ENCODE measurements at places on chromosomes 5 and 9.
A peak's percentile ranks its signal among the peaks of the same experiment; 100 is the strongest.

- peak; percentile 15 for DNase-seq
These were observed 42.9 kb upstream of the AFAP1L1 start for GRCh38 chr5:149228618-149229297.

DNA sequence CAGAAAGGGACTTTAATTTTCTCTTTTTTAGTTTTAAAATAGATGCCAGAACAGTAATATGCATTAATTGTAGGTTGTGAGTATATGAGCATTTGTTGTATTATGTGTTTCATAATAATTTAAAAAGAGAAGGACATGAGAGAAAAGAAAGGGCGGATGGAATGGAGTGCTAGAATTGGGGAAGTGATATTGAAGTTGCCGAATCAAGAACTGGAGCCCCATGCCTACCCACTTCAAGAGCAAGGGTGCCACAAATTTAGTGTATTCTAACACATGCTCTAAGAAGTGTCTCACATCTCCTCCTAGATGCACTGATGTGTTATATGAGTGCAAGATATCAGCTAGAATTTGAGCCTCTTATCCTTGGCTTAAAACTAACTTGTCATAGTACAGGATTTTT is 43.6 kb upstream of the FYB1 start:
- no peak for DNase-seq

- DNase-seq, result no peak
These were observed 111.3 kb downstream of the LPAR1 start for GRCh38 chr9:110926828-110927487.

GRCh38 chr9:114619191-114619761 is 8.2 kb downstream of the TMEM268 start:
- peak; percentile 30 for DNase-seq

DNA sequence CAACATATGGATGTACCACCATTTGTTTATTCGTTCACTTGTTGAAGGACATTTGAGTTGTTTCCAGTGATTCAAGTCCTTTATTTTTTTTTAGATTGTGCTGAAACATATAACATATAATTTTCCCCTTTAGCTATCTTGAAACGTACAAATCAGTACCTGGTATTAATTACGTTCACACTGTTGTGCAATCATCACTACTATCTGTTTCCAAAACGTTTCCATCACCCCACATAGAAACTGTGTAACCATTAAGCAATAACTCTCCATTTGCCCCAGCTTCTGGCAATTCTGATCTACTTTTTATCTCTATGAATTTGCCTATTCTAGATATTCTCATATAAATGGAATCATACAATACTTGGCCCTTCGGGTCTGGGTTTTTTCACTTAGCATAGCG is 116.0 kb downstream of the FGF1 start:
- no peak for DNase-seq

DNA sequence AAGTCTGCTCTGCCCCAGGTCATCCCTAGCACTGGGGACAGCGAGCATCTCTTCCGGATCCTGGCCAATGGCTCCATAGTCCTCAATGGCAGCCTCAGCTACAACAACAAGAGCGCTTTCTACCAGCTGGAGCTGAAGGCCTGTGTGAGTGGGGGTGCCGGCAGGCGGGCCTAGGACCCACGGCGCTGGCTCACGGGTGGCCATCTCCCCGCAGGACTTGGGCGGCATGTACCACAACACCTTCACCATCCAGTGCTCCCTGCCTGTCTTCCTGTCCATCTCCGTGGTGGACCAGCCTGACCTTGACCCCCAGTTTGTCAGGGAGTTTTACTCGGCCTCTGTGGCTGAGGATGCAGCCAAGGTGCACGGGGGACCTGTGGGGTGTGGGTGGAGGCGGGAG is 25.9 kb downstream of the CDHR2 start:
- DNase-seq, result no peak

DNA sequence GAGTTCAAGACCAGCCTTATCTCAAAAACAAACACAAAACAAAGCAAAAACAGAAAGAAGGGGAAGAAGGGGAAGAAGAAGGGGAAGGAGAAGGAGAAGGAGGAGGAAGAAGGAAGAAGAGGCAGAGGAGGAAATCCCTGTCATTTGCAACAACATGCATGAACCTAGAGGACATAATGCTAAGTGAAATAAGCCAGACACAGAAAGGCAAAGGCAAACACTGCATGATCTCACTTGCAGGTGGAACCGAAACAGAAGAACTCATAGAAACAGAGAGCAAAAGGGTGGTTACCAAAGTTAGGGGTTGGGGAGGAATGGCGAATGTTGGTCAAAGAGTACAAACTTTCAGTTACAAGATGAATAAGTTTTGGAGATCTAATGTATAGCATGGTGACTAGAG is 135.4 kb downstream of the UGCG start:
- no peak for DNase-seq

DNA sequence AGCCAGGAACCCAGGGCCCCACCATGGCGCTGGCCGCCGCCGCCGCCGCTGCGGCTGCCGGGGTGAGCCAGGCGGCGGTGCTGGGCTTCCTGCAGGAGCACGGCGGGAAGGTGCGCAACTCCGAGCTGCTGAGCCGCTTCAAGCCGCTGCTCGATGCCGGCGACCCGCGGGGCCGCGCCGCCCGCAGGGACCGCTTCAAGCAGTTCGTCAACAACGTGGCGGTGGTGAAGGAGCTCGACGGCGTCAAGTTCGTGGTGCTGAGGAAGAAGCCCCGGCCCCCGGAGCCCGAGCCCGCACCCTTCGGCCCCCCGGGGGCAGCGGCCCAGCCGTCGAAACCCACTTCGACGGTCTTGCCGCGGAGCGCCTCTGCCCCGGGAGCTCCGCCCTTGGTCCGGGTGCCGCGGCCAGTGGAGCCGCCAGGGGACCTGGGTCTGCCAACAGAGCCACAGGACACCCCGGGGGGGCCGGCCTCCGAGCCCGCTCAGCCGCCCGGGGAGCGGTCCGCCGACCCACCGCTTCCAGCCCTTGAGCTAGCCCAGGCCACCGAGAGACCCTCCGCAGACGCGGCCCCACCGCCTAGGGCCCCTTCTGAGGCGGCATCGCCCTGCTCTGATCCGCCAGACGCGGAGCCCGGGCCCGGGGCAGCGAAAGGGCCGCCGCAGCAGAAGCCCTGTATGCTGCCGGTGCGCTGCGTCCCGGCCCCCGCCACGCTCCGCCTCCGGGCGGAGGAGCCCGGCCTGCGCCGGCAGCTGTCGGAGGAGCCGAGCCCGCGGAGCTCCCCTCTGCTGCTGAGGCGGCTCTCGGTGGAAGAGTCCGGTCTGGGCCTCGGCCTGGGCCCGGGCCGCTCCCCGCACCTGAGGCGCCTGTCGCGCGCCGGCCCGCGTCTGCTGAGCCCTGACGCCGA is 749 bp downstream of the SOWAHA start:
- DNase-seq, result peak; percentile 36

- DNase-seq, result no peak
These were observed 20.4 kb downstream of the PDE4D start for GRCh38 chr5:59873113-59873512.

DNA sequence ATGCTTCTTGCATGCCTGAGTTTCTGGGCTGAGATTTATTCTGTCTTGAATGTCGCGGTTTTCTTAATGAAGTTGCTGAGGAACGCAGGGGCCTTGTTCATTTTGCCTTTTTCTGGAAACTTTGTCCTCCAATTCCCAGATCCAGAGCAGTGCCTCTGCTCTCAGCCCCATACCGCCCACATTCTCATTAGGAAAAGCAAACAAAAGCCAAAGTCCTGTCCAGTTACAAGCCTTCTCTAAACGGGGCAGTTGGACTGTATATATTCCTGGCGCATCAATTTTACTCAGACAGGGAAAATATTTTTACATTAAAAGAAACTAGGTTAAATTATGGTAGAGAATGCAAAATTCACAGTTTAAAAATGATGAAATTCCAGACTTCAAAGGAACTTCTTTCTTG is 1.2 kb upstream of the PSAT1 start:
- peak; percentile 17 for DNase-seq

GRCh38 chr9:79858508-79858907 is 286.7 kb downstream of the TLE4 start:
- no peak for DNase-seq

DNA sequence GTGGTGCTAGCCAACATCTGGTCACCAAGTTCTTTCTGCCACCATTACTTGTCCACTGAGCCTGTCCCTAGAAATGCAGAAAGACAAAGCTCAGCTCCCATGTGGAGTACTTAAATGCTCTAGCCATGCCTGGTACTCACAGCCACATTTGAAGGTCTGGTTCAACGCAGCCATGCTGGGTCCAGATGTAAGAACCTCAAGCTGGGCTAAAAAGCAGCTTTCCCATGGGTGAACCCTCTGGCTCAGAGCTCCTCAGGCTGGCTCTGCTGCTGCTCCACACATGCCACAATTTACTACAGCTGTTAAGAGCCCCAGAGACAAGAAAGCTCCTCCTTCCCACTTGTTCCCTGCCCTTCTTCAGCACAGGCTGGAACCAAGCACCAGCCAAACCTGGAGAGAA is 97.1 kb upstream of the LRRTM2 start:
- DNase-seq, result no peak

DNA sequence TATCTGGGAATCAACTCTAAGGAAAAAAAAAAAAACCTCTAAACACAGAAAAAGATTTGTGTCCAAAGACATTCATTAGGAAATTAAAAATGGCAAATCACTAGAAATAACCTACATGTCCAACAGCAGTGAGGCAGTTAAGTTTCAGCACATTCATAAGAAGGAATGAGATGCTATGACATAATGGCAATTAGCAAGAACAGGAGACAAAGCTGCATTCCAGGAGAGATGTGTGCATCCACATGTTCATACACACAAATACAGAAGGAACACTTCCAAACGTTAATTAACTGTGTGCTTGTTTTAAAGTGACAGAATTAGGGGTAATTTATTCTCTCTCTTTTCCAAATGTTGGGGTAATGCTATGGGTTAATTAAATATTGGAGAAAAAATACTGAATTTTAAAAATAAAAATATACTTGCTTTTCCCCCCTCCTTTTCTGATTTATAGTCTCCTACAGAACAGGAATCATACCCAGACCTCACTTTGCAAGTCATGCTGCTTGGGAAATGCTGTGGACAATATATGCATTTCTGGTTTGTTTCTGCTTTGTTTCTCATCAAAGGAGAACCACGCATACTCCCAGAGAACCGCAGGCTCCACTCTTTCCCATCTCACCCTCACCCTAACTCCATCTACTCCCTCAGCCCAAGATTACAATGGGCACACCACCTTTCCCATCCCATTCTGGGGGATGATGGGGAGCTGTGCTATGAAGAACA is 114.1 kb downstream of the CDK5RAP2 start:
- no peak for DNase-seq

GRCh38 chr9:131107760-131108159 is 11.4 kb downstream of the AIF1L start:
- DNase-seq, result no peak

GRCh38 chr5:74182603-74183002 is 457.9 kb downstream of the ENC1 start:
- DNase-seq, result no peak

GRCh38 chr5:180350296-180350695 is 2.8 kb downstream of the GFPT2 start:
- DNase-seq, result no peak

- DNase-seq, result no peak
These were observed 163.3 kb downstream of the AUH start for GRCh38 chr9:91198405-91198804.

DNA sequence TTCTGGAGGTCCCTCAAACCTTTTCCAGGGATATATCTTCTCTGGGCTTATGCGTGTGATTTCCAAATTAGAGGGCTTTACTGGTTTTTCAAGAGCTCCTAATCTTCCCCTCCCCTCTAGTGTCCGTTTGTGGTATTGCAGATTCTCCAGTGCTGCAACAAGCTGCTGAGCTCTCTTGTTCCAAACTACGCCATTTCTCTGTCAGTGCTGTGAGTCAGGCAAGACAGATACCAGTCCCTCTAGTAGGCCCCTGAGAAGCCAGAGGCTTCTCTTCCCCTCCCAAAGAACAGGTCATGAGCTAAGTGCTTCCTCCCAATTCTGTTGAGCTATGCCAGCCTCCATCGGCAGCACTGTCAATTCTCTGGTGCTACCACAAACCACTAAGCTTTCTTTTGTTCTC is 149.5 kb downstream of the FANCC start:
- no peak for DNase-seq

DNA sequence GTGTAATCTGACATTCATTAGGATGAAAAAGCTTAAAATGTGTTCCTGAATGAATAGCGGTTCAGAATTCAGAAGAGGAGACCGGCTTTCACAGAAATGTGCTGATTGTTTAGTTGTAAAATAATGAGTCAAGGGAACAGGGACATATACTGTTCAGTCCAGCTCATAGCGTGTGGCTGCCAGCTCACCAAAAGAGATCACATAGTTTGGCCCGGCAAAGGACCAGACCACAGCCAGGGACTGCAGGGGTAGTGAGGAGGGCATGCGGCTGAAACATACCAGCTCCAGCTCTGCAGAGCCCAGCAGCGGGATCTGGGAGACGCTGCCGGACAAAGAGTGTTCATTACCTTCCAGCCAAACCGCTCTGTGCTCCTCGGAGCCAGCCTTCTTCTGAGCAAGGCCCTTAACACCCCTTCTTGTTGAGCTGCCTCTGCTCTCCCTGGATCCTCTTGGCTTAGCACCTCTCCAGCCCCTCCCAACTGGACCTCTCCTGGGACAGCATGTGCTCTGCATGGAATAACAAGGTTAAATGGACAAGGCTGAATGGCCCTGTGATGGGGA is 116.8 kb upstream of the CNTLN start:
- DNase-seq, result no peak

DNA sequence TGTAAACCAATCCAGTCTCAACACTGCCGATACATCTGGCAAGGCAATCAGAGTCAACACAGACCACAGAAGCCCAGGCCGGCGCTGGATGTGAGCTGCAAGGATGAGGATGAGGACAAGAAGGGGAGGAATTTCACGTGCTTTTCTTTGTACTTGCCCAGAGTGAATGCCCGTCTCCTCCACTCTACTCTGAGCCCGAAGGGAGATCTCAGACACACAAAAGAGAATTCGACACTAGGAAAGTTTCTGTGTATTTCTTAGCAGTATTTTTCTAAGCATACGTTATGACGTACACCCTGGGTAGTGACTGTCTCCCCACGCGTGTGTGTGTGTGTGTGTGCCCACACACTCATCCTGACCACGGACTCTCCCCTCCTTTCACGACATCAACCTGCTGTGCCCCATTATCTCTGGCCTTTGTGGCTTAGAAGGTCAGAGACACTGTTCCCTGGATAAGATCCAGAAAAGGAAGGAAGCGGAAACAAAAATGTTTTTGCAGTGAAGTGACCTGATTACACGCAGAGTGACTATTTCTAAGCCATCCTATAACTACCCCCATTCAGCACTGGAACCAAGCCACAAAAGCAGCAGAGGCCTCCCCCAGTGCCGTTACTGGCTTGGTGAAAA is 227.3 kb upstream of the DAPK1 start:
- DNase-seq, result no peak

DNA sequence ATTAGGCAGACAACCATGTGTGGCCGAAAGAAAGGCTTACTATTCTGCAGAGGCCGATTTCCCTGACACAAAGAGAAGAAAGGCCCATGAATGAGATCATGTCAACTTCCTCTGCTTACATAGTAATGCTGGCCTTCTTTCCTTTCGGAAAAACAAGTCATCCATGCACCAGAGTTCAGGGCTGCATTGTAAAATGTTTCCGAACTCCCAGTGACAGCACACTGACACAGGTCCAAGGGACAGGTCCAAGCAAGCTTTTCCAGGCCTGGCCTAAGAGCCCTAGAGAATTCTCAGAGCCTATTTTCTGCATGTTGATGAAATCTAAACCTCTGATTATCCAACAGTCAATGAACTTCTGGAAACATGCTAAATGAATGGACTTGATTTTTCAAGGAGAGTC is 140.9 kb downstream of the ZNF608 start:
- no peak for DNase-seq

- no peak for DNase-seq
These were observed 15.6 kb downstream of the SNX2 start for GRCh38 chr5:122790354-122791103.
